ENCODE measurements at places on chromosomes 3 and 15. TPM values are rescaled to one million over a fixed set of nuclear protein-coding genes. Genes with fewer than 3 reads are reported as not detected.
A peak's percentile ranks its signal among the peaks of the same experiment; 100 is the strongest.

TMEM266 gene
- total RNA-seq, result 0.05 TPM

CLDN11 gene
- 0.33 TPM for total RNA-seq

PSMA4 gene
- 348 TPM for total RNA-seq

POLQ gene
- total RNA-seq, result 23.5 TPM

DNA sequence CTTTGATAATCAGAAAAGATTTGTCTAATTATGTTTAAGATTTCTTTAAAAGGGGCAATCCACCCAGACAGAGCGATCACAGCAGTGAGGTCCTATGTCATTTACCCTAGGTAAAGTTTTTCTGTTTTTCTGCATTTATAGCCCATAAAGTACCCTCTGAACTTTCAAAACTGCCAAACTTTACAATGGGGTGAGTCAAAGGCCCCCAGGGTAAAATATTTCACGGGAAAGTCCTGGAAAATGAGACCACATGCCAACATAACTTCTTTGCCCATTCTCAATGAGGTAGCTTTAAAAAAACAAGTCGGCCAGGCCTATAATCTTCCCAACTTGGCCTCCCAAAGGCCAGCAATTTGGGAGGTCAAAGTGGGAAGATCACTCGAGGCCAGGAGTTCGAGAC lies 53.0 kb downstream of the SUCLG2 start:
- DNase-seq, result no peak

DNA sequence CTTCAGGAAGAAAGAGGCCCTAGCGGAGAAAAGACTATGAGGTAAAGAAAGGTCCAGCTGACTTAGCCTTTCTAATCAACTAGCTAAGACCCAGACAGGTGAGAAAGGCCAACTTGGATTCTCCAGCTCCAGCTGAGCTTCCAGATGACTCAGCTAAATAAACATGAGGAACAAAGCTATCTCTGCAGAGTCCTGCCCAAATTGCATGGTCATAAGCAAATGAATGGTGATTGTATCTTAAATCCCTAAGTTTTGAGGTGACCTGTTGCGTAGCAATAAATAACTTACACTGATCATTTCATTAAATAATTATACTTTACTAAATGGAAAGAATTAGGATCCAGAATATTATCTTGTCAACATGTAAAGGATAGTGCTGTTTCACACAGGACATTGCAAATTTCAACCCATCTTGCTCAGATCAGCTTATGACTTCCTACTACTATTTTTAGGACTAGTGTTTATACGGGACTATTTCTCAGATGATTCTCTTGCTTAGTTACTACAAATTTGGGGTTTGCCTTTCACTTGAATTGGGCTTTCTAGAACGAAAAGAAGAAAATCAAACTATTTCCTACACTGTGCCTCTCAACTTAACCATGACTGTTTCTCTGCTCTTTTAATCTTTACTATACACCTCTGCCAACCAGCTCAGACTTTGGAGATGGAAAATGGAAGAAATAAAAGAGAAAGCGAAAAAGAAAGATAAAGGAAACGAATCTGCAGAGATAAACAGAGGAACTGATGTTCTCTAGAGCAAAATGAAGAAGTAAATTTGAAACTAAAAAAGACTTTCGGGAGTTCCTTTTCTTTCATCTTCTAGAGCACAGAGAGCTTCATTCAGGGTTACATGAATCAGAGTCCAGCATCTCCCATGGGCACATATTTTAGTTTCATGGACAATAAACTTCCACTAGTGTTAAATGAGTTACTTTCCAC lies 6.6 kb upstream of the ADGRG7 start:
- peak; percentile 9 for DNase-seq

DNA sequence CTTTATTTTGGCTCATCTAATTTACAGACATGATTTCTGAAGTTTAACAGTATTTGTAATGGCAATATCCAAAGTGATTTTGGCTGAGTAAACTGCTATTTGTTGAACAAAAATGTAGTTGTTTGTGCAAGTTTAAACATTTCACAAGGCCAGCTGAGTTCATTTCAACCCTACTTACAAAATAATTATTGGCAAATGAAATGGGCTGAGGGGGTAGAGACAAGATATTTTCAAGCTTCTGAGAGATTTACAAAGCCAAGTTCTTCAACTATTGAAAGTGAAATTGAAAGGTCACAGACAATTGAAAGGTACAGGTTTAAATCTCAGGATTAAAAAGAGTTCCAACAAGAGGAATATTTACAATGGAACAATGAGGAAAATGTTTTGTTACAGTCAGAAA lies 77.1 kb downstream of the DUT start:
- no peak for DNase-seq

GRCh38 chr3:183261151-183261724 lies 8.2 kb downstream of the B3GNT5 start:
- no peak for DNase-seq

DNA sequence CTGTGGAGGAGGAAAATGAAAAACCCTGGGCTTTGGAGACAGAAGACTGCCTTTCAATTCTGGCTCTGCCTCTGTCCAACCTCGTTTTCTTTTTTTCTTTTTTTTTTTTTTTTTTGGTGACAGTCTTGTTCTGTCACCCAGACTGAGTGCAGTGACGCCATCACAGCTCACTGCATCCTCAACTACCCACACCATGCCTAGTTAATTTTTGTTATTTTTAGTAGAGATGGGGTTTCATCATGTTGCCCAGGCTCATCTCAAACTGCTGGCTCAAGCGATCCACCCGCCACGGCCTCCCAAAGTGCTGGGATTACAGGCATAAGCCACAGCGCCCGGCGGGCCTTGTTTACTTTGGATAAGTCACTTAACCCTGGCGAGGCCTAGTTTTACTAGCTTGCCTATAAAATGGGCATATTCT lies 66.3 kb upstream of the SLC25A26 start:
- DNase-seq, result peak; percentile 45

GRCh38 chr15:71807125-71807629 lies 3.2 kb upstream of the NR2E3 start:
- peak; percentile 90 for DNase-seq

GRCh38 chr3:70517124-70517890 lies 204.9 kb upstream of the MDFIC2 start:
- DNase-seq, result no peak

- peak; percentile 57 for DNase-seq
Measured at GRCh38 chr3:174342941-174343501, 516.1 kb upstream of the NAALADL2 start.

GRCh38 chr3:187550446-187550845 lies 119.7 kb downstream of the SST start:
- no peak for DNase-seq

- no peak for DNase-seq
Measured at GRCh38 chr3:197613199-197613598, 57.4 kb upstream of the BDH1 start.
